Suppressor macrophage treated with lipopolysaccharide for 1 hour (primary cell): ENCODE measurements at places on chromosomes 1 and 21.
A peak's percentile ranks its signal among the peaks of the same experiment; 100 is the strongest.

- DNase-seq = no peak
Measured at GRCh38 chr1:17645068-17645911, 105.8 kb downstream of the ARHGEF10L start.

DNA sequence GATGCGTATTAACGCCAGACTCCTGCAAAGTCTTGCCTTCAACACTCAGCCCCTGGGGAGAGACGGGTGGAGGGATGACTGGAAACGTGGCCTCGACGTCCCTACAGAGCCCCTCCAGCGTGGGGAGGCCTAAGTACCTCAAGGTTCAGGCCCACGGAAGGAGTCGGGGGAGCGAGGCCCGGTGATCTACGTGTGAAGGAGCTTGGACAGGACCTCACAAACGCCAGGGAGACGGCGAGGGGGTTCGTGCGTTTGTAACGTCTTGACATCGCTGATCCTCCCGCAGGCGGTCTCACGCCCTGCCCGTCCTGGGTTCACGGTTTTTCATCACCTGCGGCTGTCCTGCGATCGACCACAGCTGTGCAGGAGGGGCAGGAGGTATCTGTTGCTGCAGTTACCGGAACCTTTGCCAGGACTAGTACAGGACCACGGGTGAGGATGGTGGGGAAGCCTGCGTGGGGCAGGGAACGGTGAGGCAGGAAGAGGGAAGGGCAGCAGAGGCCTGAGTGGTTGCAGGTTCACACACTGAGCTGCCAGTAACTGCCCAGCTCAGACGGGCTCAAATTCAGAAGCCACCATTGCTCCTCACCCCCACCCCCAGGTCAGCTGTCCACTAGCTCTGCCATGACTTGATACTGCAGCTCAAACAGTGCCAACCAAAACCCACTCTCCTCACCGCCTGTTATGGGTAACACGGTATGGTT, 889 bp upstream of the CCNL2 start:
- DNase-seq = no peak

- no peak for DNase-seq
Measured at GRCh38 chr1:145985129-145985501, 11.3 kb downstream of the TXNIP start.

- no peak for DNase-seq
Measured at GRCh38 chr1:240646571-240647240, 34.8 kb upstream of the GREM2 start.

DNA sequence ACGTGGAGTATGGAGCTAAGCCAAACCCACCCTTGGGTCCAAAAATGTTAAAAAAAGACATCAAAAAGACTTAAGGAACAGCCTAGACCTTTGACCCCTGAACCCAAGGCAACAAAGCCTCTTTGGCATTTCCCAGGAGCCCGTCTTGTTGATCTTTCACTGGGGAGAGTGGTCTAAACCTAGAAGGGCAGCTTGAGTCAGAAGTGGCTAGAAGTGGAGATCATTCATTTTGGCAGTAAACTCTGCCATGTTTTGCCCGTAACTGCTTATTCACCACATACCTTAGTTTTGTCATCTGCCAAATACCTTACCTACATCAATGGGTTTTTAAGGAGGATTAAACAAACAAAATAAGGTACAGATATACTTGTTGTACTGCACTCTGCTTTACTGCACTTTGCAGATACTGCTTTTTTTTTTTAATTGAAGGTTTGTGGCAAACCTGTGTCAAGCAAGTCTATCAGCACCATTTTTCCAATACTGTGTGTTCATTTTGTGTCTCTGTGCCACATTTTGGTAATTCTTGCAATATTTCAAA, 1.7 kb upstream of the CTSE start:
- DNase-seq = no peak

DNA sequence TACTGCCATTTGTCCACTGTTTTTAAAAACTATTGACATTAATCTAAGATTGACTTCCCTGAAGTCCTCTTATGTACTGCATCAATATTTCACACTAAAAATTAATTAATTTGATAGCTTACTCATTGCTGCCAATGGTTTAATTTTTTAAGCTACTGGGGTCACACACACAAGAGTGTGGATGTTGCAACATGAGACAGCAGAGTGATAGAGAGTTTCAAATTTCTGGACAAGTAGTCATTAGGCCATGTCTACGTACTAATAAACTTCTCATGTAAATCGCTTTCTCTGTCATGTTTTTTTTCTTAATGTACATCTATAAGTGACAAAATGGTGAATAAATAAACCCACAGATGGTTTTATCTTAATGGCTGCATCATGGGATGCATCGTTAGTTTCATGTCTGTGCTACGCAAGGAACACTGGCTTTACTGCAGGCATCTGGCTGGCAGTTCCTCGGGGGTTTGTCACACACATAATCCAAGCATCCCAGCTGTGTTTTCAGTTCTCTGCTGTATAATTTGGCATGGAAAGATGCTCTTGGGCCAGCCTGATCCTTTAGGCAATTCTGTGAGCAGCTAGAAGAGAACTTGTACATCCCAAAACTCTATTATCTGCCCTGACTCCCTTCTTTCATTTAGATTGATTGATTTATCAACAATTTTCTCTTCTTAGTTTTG, 16.4 kb upstream of the CHODL start:
- DNase-seq = no peak

DNA sequence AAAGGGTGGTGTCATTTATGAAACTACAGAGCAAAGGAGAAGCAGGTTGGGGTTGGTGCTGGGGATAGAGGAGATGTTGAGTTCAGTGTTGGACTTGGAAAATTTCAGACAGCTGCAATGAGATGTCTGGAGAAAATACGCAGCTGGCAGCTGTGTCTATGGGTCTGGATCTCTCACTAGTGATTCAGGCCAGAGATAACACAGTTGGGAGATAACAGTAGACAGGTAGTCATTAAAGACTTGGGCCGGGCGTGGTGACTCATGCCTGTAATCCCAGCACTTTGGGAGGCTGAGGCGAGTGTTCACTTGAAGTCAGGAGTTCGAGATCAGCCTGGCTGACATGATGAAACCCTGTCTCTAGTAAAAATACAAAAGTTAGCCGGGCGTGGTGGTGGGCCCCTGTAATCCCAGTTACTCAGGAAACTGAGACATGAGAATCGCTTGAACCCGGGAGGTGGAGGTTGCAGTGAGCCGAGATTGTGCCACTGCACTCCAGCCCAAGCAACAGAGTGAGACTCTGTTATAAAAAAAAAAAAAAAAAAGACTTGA, 2.5 kb upstream of the TFAP2E start:
- DNase-seq = no peak

- DNase-seq = no peak
Measured at GRCh38 chr1:43992232-43992995, 1.0 kb downstream of the CCDC24 start.

DNA sequence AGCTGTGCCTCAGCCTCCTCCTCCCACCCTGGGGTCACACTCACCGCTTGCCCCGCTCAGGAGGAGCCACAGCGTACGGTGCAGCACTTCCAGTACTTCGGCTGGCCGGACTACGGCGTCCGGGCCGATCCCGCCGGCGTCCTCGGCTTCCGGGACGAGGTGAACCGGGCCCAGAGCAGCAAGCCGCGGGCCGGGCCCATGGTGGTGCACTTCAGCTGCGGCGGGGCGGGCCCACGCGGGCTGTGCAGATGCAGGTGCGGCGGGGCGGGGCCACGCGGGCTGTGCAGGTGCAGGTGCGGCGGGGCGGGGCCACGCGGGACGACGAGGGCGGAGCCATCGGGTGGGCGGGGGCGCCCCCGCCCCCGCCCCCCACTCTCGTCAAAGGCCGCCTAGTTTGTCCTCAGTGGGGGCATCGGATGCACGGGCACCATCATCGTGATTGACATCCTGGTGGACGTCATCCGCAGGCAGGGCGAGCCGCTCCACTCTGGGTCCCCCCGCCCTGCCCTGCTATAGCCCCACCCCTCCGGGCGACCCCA, 5.5 kb downstream of the RNF223 start:
- DNase-seq = peak; percentile 22
